ENCODE measurements at places on chromosomes 6 and 20.

DNA sequence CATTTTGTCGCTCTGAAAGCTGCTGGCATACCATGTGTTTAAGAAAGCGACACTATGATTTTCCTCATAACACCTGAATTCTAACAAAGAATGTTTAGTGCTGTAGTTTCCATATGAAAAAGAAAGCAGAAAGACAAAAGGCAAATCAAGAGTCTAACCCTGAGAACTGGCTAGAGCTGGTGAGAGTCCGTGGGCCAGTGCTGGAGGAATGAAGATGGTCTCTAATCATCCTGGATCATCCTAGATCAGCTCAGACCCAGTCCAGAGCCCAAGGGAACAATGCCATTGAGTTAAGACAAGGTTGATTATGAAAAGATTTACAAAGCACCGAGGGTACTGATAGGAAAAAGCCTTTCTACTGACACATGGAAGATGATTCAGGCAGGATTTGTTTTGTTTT lies 73.0 kb upstream of the MYLIP start:
- no peak for DNase-seq

DNA sequence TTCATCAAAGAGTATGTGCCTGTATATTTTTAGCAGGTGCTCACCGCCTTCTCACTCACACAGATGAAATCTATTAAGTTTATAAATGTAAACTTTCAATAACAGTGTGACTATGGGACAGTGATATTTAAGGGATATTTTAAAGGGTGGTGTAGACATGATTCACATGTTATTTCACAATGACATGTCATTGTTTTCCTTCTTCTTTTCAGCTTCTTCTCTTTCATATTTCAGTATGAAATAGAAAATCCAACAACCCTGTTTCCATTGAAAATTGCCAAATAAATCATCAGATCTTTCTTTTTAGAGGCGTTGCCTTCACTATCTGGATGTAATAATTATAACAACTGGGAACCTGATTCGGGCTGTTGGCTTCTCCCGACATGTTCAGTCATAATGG lies 54.8 kb downstream of the PFDN4 start:
- DNase-seq = no peak

DNA sequence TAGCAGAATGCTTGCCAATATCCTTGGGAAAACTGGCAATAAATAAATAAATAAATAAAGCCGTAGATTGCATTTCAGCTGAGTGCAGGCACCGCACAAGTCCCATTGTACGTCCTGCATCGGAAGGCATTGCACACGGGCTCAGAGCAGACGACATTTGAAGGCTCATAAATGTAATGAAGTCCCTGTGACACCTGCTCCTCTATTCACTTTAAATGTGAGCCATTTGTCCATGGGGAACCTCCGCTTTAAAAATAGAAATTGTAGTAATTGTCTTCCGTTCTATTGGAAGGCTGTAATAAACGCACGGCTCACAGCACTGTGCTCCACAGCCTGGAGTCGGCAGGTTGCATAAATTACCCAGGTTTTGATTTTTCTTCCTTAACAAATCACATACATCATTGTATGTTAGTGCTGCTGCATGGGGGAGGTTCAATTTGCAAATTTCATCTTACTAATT lies 32.6 kb downstream of the MYT1 start:
- DNase-seq = no peak

- DNase-seq = no peak
These were observed 1024.3 kb upstream of the EPHA7 start for GRCh38 chr6:94443701-94444100.

DNA sequence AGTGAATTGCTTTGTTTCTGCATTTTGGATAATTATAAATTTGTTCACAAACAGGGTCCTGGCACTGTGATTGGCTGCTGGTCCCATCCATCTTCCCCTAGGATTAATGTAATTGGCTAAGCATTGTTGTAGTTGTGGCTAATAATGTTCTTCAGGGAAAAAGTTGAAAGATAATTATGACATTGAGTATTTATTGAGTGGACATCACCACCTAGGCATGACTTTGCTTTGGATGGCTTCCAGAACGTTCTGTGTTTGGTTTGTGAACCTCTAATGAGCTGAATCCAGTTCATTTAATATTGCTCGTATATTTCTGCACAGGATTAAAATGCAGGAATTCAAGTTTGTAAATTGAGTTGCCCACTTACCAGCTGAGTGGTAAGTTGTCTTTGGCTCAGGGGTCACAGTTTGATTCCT lies 55.1 kb downstream of the ARID1B start:
- DNase-seq = no peak

DNA sequence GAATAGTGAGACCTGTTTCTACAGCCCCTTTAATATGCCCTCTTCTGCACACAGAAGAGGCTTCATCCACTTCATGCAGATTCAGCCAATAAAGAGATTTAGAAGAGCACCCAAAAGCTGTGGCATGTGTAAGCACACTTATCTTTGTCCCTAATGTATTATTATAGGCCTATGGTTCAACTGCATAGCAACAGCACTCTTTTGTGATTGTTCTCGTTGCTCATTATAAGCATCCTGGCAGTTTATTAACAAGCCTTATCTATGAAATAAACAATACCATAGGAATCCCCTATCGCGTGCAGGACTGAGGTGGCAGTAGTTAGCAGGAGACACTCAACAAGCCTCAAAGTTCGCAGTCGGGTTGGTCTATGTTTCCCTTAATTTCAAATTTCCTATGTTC lies 138.5 kb upstream of the BEND6 start:
- DNase-seq = no peak

DNA sequence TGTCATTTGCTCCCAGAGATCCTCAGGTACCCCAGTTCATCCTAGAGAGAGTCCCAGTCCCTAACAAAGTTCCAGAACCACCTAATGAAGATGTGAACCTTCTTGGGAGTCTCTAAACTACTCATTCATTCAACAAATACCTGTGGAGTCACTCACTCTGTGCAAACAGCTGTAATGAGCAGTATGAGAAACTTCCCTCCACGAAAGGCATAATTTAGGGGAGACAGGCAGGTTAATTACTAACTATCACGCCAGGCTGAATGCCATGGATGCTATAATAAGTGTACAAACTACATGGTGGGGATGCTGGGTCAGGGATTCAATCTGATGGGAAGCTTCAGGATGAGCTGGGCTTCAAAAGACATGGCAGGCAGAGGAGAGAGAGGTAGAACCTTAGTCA lies 70.1 kb upstream of the AFDN start:
- DNase-seq = no peak

DNA sequence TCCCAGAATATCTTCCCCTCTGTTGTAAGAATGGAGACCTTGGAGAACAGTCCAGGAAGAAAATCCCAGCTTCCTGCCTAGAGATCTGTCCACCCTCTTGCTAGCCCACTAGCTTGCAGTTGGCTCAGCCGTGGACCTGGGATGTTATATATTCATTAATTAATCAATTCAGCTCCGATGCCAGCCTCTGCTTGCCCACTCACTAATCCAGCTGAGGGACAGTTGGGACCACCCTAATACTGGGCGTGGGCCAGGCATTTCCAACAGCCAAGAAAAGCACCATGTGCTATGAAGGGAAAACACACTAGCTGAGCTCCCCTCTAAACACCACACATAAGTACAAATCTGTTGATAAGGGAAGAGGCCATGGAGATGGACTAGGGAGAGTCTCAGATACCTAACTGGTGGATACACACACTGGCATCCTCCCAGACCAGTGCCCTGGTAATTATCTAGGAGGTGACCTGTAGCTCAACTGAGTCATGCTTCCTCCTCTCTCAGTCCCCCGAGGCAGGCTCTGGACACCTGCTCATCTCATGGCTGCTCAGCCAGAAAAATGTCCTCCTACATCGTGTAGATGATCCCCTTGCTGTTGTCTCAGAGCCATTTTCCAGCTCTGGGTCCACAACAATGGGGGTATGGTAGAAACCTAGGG lies 78.9 kb downstream of the ANKRD60 start:
- DNase-seq = no peak

All from activated CD4-positive, CD25-positive, alpha-beta regulatory T cell treated with anti-CD3 and anti-CD28 coated beads, Interleukin-2, amount 50 U/mL, for 16 hours (primary cell).